ENCODE measurements at places on chromosomes 5 and 9.

- no peak for DNase-seq
Observed at GRCh38 chr5:83554686-83555085, 83.1 kb downstream of the VCAN start.

DNA sequence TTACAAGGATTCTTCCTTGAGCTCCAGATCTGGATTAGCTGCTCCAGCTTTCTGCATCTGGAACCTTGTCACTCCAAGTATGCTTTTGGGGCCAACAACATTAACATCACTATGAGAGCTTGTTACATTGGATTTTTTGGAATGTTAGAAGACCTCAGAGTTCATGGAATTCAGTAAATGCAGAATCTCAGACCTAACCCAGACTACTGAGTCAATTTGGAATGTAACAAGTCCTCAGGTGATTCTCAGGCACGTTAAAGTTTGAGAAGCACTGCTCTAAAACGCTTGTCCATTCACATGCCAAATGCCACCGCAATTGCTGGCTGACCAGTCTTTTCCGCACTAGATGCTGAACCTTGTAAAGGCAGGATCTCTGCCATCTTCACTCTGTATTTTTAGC lies 251.4 kb upstream of the TRIM32 start:
- DNase-seq = no peak

DNA sequence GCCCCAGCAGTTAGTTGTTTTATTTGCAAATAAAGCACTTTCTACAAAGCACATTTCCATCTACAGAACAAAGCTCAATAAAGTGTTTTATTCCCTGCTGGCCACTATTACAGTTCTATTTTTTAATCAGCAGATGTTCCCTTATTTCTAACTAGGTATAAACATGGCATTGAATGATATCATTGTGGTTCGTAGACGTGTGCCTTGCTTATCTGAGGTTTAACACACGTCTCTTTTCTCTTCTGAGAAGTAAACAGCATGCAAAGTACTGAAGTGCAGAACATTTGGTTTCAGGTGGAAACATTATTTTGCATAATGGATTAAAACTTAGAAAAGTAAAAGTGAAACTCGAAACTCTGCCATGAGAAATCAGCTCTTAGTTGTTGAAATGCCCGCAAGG lies 1989.3 kb upstream of the WWC1 start:
- DNase-seq = no peak

GRCh38 chr5:147176422-147176821 lies 58.4 kb upstream of the STK32A start:
- no peak for DNase-seq

- DNase-seq = no peak
Observed at GRCh38 chr9:7963026-7963425, 163.4 kb upstream of the DMAC1 start.

DNA sequence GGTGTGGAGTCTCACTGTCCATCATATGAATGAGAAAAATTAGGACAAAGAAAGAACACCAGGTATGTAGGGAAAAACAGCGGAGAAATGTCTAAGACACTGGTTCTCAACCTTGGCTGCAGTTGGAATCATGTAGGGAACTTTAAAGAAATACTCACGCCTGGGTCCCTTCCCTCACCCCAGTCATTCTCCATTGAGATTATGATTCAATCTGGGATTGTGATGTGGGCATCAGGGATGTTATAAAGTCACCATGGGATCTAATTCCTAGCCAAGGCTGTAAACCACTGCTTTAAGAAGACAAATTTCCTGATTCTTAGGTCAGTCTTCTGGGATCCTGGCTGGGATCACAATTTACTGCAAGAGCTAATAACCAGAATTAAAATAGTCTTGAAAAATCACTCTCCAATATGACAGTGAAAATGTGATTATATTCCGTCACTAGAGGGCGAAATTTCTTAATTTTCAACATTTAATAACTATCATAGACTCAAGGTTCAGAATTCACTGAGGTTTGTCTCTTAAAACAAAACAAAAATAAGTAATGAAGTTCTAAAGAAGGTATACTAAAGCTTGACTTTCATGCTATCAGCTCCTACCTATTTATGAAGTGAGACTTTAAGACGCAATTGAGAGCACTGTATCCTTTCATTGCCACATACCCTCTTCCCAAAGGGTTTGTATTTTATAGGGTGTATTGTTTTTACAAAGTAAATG lies 60.5 kb downstream of the GLDC start:
- DNase-seq = no peak

- DNase-seq = peak; percentile 71
Observed at GRCh38 chr5:172437445-172438318, 16.6 kb downstream of the SH3PXD2B start.

DNA sequence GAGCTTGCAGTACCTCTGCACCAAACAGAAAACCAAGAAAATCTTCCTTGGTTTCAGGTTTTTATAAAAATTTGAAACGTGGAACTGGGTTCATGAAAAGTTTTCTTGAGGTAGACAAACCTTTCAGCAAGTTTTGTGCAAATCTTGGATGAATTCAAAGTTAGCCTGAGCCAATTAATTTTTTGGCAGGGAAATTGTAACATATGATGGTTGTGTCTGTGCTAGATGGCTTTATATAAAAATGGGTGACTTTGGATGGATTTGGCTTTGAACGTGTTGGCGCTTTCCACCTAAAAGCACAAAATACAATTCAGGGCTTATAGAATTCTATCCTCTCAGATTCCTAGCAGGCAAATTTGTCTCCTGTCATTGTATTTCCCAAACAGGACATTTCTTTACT lies 524.4 kb downstream of the CAAP1 start:
- no peak for DNase-seq

GRCh38 chr5:21419383-21419782 lies 1431.4 kb upstream of the CDH18 start:
- DNase-seq = no peak

DNA sequence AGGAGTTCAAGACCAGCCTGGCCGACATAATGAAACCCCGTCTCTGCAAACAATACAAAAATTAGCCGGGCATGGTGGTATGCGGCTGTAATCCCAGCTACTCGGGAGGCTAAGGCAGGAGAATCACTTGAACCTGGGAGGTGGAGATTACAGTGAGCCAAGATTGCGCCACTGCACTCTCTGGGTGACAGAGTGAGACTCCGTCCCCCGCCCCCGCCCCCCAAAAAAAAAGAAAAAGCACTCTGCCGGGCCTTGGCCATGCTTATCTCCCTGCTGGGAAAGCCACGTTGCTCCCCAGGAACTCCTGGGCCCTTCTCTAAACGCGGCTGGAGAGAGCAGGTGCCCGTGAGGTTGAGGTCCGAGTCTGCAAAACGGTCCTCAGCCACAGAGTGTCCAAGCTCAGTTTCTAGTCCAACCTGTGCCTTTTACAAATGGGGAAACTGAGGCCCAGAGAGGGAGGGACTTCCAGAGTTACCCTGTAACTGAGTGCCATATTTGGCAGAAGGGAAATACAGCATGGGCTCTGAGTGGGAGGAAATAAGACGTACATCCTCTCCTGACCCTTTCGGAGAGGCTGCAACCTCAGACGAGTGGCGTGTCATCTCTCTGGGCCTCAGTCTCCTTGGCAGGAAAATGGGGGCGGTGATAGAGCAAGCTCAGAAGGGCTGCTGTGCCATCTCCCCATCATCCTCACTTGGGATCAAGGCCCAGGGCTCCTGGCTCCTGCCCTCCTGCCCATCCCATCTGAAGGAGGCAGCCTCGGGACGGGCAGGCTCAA lies 6.6 kb upstream of the PHYHD1 start:
- no peak for DNase-seq

- no peak for DNase-seq
Observed at GRCh38 chr9:133943781-133944745, 48.1 kb downstream of the VAV2 start.

- no peak for DNase-seq
Observed at GRCh38 chr9:79974806-79975422, 403.1 kb downstream of the TLE4 start.

GRCh38 chr5:143509758-143510221 lies 106.3 kb upstream of the NR3C1 start:
- DNase-seq = no peak

DNA sequence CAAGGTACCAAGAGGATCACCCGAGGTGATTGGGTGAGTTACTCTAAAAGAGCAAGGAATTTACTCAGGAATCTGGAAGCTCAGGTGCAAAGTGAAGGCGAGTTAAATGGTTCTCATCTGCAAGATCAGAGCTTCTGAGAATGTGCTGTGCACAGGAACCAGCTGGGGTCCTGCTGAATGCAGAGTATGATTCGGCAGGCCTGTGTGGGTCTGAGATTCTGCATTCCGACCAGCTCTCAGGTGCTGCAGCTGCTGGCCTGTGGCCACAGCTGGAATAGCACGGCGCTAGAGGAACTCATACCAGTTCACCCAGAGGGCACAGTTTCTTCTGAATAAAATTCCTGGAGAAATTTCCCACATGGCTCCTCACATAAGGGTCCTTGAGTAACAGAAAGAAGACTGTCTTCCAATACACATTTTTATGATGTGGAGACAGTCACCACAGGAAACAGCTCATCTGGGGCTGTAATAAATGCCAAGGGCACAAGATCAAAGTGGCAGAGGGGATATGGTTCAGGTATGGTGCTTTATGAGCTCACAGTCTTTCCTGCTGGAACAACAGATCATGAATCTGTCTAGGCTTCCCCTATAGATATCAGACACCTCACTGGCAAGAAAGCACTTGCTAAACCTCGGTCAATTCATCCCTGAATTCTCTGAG lies 83.9 kb downstream of the PTPN3 start:
- no peak for DNase-seq

DNA sequence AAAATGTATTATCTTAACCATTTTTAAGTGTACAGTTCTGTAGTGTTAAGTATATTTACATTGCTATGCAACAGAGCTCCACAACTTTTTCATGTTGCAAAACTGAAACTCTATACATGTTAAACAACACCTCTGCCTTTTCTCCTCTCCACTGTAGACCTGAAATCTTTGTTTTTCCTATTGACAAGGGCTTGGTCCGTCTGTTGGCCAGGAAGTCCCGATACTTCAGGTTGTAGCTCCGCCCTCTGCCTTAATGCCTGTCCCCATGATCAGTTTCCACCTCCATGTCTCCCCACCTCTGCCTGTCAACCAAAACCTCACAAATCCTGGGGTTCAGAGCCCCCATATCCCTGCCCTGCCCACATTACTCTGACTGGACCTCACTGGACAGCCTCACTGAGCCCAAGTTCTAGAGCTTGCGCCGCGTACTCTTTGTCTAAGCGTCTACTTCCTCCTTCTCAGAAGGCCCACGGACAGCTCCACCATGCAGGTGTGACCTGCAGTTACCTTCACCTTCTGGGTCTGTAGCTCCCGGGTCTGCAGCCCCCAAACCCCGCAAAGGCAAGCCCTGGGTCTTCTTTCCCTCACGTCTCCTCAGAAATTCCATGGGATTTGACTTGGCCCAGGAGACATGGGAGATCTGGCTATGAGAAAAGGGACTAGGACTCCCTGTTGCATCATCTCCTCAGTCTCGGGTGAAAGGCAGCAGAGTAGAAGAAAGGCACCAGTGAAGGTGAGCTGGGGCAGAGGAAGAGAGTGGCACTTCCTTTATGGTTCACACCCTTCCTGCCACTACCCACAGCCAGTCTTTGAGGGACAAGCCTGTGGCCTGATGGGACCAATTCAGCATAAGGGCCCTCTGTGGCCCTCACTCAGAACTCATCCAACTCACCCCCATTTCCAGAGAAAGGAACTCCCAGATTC lies 8.0 kb downstream of the GLIPR2 start:
- no peak for DNase-seq

- DNase-seq = no peak
Observed at GRCh38 chr5:102211165-102211564, 84.9 kb downstream of the SLCO4C1 start.

DNA sequence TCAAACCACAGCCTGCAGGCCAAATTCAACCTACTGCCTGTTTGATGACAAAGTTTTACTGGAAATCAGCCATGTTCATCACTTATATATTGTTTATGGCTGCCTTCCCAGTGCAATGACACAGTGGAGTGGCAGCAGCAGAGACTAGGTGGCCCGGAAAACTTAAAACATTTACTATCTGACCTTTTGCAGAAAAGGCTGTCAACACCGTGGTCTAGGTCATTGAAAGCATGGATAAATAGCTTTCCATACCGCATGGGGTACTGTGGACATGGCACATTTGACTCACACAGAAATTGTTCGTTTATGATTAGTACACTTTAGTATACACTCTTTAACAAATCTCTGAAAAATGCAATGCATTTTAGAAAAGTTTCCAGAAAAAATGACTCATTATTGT lies 298.3 kb upstream of the EFNA5 start:
- no peak for DNase-seq

DNA sequence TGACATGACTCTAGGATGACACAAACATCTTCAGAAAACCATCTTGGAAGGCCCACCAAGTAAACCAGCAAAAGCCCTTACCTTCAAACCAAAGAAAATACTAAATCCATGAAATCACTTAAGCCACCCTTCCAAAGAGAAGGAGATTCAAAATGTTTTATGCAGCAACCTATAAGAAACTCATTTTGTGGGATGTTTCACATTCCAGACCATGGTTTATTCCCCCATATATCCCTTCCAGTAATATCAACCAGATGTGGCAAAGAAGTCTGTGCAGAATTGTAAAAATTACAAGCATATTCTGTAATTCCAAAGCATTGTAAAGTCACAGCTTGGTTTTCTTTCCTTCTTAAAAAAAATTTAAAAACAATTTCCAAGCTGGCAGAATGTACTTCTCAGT lies 117.4 kb downstream of the SLIT3 start:
- no peak for DNase-seq

- no peak for DNase-seq
Observed at GRCh38 chr9:33880211-33881089, 63.5 kb downstream of the UBE2R2 start.

DNA sequence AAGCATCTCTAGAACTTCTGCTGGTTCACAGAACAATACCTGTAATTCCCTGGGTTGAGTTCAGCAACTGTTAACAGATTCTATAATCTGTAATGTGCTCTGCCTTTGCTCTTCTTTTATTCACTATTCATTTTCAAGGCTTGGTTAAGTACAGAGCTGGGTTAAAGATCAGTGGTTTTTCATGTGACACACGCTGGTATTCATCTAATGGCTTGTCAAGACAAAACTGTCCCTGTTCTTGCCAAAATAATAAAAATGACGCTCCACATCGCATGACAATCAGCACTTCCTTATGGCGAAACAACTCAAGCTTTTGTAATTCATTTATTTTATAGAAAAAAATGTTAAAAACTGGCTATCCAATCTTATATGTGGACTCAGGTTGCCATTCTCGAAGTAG lies 137.9 kb downstream of the BNC2 start:
- DNase-seq = no peak

DNA sequence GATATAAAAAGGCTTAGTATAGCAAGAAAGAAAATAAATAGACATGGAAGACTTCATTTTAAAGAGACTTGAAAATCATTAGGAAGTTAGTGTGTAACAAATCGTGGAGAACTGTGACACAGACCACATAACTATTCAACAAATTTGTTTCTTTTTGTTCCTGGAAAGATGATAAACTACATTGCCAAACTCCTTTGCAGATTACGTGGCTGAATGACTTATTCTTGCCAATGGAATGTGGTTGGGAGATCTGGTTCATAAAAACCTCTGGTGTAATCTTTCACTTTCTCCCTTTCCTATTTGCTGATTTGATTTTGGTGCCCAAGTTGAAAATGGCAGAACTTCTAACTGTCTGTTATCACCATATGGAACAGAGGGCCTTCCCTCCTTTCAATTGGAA lies 328.9 kb upstream of the MEF2C start:
- no peak for DNase-seq

GRCh38 chr5:1638658-1639400 lies 115.1 kb upstream of the LPCAT1 start:
- no peak for DNase-seq

- no peak for DNase-seq
Observed at GRCh38 chr9:97695995-97696802, 941 bp downstream of the XPA start.

GRCh38 chr9:131918481-131918880 lies 161.2 kb downstream of the MED27 start:
- no peak for DNase-seq

- no peak for DNase-seq
Observed at GRCh38 chr5:142680605-142681259, 5.2 kb downstream of the FGF1 start.
